ENCODE measurements at places on chromosomes 6 and 20.

- DNase-seq = no peak
These were observed 2.3 kb downstream of the POFUT1 start for GRCh38 chr20:32209850-32210605.

DNA sequence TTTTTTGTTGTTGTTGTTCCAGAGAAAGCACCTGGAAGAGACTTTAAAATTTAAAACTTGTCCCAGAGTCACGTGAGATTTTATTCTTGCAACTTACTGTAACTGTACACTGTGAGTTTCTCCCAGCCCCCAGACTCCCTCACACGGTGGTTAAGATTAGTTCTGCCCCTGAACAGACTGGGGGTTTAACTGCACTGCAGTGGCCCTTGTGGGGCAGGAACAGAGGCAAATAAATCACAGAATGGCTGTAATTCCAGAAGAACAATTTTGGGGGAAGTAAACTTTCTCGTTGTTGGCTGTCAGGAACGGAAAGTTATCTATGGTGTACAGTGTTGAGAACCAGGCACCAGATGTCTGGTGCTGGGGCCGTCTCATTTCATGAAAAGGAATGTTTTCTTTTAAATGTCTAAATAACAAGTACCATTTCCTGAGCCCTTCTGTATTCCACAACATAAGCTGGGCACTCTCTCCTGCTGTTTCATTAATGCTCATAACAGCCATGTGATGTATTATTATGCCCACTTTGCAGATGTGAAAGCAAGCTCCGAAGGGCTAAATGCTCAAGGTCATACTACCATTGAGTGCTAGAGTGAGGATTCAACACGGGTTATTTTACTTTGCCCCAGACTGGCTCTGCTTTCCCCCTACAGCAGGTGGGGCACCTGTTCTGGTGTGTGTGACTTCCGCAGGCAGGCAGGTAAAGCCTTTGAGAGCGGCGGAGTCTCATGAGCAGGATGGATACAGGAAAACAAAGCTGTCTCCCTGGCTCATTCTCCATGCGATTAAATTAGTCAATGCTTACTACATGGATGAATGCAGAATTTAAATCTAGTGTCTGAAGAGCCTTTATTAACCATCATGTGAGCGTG, 30.5 kb downstream of the CNKSR3 start:
- no peak for DNase-seq

DNA sequence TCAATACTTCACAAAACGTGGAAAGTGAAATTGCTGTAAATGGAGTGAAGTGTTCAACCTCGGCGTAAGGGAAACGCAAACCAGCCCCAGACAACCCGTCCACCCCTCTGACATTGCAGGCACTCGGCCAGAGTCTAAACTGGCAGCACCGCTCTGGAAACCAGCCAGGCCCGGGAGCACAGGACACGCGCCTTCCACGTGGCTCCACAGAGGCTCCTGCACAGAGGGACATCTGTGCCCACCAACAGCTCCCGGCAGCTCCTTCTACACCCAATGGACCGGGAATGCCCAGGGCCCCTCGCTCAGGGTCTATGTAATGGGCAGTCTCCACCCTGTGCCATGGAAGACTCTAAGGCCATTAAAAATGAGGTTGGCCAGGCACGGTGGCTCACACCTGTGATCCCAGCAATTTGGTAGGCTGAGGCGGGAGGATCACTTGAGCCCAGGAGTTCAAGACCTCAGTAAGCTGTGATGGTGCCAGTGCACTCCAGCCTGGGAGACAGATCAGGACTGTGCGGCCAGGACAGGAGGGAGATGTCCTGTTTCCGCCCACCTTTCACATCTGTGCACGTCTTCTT, 3.4 kb upstream of the HELZ2 start:
- no peak for DNase-seq

- DNase-seq = no peak
These were observed 33.4 kb downstream of the RWDD2A start for GRCh38 chr6:83226517-83226916.

DNA sequence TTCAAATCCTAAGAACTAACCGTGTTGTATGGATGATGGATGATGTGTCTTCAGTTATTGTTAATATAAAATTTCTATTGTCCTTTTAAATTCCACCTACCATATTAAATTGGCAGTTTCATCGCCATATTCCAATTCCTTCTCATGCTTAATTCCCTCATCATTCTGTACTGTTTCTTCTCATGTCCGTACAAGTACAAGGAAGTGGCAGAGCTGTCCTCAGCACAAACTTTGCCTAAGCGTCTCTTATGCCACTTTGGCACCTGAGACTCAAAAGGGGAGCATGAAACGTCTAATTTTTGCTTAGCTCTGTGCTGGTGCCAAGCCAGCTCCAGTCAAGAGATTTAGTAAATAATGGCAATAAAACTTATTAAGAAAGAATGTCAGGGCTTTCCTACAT, 158.2 kb upstream of the LAMA2 start:
- no peak for DNase-seq

DNA sequence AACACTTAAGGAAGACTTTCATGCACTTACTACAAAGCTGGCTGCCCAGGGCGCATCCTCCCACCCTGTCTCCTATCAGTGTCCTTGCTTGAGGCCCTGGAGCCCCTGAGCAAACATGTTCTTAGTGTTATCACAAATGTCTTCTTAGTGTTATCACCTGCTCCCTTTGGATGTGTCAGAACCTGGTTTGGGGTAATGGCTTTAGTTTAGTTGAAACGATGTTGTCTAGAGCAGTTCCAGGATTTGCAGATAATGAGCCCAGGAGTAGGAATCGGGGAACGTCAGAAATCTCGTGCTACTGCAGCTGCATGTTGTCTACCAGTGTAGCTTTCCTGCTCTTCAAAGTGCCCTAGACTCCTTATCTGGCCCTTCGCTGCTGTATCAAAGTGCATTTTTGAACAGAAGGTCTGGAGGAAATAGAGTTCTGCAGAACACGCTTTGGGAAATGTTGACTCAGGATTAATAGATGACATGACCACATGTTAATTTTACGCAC, 69.6 kb downstream of the PHACTR2 start:
- no peak for DNase-seq

GRCh38 chr6:109240370-109241084, 141.7 kb downstream of the CD164 start:
- DNase-seq = no peak

DNA sequence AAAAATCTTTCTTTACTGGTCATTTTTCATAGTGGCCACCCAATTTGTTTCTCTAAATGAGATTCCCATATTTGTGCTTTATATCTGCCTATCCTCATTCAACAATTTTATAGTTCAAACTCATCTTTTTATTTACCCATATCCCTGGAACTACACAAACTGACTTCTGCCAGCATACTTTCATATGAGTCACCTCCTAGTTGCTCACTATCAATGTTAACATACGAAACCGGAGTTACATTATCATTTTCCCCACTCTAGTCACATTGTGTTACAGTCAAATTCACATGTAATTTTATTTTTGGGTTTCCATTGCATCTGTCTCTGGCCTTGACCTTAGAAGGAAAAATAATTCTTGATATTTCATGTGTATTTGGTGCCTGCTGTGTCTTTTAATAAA, 499.4 kb downstream of the MAFB start:
- no peak for DNase-seq

DNA sequence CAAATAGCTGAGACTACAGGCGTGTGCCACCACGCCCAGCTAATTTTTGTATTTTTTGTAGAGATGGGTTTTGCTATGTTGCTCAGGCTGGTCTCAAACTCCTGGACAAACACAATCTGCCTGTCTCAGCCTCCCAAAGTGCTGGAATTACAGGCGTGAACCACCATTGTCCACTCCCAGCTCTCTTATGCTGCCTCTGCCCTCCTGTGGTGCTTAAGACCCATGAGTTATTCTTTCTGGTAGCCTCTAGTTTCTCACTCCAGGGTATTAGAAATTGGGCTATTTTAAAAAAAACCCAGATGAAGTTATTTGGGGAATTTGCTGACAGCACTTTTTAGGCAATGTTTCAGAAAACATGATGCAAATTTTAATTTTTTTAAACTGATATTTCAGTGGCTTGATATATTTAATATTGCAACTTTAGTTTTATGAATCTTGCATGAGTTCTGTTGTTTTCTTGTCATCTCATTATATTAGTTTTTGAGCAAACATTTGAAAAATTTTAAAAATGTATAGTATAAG, 114.0 kb upstream of the FOXO3 start:
- no peak for DNase-seq

GRCh38 chr20:56890011-56890410, 260.9 kb downstream of the TFAP2C start:
- DNase-seq = no peak

- DNase-seq = no peak
These were observed 35.7 kb downstream of the TSPYL4 start for GRCh38 chr6:116218172-116218633.

DNA sequence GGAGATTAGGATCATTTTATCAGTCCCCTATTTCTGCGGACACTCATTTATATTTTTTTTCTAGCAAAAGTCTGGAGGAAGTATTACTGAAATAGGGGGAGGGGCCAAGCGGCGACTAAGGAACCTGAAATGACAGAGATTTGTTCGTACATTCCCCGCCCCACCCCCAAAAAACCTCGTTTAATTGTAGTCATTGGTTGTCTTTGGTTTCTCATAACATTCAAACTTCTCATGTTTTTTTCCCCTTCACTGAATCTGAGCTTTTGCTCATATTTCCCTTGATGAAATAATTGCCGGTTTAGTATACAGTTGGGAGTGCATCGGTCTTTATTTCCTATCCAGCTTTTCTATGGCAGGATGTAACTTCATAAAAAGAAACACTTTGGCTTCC, 768 bp upstream of the FYN start:
- DNase-seq = peak; percentile 60

DNA sequence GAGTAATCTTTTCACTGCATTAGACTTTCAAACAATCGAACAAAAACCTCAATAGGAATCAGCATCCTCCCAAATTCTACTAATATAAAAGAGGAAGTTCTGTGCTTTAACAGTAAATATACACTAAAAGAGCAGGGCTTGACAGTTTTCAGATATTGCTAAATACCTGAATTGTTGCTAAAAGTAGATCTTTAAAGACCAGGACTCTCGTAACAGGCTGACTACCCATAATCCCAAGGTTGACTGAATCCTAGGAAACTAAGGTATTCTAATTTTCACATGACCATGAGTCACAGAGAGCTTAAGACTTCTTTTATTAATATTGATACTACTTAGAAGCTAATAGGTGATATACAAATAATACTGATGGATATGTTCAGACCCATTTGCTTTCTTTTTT, 10.1 kb downstream of the CD164 start:
- no peak for DNase-seq

DNA sequence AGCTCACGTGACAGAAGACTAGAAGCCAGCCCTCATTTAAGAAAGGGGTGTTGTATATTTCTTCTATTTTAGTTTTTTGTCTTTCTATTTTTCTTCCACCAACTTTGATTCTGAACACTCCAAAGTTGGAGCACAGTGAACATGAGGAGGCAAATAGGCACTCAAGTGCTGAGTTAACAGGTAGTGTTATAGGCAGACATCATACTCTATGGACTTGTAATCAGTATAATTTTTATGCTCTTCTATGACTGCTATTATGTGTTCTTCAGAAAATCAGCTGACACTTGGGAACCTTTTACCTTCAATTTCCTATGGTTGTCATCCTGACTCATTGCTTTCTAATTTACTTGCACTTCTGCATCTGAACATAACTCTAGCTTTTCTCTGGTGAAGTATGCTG, 396.3 kb upstream of the EYS start:
- no peak for DNase-seq

- DNase-seq = no peak
These were observed 101.4 kb downstream of the LRFN2 start for GRCh38 chr6:40485795-40486194.

Data from stimulated activated naive CD8-positive, alpha-beta T cell treated with anti-CD3 and anti-CD28 coated beads, Interleukin-15, amount 100 ng/mL, for 72 hours (primary cell).